ENCODE measurements at places on chromosomes 1 and 21.
A peak's percentile ranks its signal among the peaks of the same experiment; 100 is the strongest.

- peak; percentile 57 for DNase-seq
Observed at GRCh38 chr1:7975212-7975865, 13.8 kb downstream of the PARK7 start.

GRCh38 chr1:82517586-82517985 lies 716.9 kb downstream of the ADGRL2 start:
- DNase-seq = no peak

DNA sequence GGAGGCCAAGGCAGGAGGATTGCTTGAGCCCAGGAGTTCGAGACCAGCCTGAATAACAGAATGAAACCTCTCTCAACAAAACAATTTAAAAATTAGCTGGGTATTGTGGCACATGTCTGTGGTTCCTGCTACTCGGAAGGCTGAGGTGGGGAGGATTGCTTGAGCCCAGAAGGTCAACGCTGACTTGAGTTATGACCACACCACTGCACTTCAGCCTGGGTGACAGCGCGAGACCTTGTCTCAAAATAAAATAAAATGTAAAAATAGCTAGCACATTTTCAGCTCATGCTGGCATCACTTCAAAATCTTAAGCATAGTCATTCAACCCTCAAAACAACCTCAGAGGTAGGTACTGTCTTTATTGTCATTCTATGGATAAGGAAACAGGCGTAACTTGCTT lies 6.4 kb downstream of the JAK1 start:
- DNase-seq = no peak

DNA sequence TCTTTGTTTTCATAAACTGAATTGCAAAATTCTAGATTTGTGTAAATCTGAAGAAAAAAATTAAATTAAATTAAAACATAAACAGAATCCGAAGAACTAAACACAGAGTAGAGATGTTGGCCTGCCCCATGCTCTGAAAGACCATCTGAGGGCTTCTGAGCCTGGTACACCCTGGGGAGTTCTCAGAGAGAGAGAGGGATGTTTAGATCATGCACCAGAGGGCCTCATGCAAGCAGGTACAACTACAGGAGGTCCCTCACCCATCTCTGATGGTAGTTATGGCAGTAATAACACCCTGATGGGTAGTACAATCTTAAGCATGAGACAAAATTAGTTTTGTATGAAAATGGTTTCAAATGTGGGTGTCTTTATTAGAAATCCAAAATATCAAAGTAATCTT lies 127.7 kb downstream of the TGFB2 start:
- DNase-seq = no peak

DNA sequence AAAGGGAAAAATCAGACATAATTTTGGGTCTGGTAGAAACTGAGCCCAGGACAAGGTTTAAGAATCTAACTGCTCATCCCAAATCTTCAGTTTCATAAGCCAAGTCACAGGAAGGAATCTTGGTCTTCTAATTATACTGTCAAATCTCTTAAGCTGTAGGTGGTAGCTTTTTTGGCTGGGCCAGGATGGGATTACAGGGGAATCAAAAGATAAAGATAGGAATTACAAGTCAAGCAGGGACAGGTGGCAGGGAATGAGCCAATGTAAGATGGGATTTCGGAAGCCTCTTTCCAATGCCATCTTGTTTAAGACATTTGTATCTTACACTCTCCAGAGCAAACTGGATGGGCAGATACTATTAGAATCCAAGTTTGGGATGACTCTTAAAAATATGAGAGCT lies 383.5 kb downstream of the KCNH1 start:
- DNase-seq = no peak

DNA sequence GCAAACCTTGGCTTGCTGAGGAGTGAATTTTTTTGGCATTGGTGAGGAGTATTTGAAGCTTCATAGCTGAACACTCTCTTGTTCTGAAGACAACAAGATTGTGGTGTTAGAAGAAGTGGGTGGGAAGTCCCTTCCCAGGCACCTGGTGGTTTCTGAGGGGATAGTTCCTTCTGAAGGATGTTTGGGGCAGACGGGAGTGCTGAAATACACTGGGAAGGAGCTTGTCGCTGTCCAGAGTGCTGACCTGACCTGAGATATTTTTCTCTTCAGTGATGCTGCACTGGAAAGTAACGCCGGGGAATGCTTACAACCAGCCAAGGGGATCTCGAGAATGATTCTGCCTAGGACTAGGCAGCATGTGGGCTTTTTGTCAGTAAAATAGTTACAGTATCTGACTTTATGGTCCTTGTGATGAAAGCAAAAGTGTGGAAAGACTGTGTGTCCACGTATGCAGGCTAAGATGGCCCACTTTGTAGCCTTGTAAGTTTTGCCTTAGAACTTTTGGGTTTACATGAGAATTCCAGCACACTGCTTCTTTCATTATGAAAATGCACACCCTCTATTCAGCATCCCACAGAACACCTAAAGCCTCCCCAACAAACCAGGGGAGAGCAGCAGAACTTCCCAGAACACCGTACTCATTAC lies 33.1 kb upstream of the NFASC start:
- no peak for DNase-seq

DNA sequence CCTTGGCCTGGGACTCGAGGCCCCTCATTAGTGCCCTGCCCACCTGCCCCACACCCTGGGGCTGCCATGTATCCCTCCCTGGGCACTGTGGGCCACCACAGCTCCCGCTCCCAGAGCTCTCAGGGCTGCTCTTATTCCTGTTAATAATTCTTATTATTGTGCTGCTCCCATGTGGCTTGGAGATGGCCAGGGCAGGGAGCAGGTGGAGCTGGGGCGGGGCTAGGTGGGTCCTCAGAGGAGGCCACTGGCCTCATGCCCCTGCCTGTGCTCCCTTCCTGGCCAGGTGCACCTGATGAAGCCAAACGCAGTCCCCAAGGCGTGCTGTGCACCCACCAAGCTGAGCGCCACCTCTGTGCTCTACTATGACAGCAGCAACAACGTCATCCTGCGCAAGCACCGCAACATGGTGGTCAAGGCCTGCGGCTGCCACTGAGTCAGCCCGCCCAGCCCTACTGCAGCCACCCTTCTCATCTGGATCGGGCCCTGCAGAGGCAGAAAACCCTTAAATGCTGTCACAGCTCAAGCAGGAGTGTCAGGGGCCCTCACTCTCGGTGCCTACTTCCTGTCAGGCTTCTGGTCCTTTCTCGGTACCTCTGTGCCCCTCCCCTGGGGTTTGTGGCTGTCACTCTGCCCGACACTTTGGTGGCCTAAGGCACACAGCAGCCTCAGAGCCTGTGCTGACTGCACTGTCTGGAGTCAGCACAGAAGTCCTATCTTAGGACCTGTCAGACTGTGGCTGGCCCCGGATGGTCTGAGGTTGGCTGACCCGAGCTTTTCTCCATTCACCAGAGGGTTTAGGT lies 34.1 kb downstream of the BMP8A start:
- DNase-seq = no peak

DNA sequence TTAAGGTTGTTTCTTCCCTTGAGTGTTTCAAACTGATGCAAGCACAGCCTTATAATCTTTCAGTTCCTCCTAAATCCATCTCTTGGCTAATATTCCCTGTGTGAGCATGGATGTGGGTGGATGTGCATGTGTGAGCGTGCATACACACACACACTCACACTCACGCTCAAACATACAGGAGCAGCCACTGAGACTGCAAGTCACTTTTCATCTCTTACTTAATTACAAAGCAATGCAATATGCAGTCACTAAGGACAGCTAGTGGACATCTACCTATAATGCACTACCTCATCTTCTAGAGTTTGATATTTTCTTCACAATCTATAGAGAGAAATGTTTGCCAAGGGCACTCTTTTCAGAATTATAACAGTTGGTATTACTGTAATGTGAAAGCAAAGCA lies 1.4 kb downstream of the ESRRG start:
- no peak for DNase-seq

DNA sequence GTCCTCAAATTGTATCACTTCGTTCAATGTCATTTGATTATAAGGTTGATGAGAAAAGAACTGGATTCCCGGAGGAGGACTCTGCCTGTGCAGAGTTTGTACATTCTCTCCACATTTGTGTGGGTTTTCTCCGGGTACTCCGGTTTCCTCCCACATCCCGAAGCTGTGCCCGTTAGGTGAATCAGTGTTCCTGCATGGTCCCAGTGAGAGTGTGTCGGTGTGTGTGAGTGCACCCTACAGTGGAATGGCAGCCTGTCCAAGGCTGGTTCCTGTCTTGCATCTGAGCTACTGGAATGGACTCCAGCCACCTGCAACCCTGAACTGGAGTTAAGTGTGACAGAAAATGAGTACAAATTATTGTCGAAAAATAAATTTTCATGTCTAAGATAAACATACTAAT lies 92.2 kb upstream of the KCTD3 start:
- DNase-seq = no peak

GRCh38 chr1:39922251-39922688 lies 20.6 kb upstream of the MYCL start:
- no peak for DNase-seq

DNA sequence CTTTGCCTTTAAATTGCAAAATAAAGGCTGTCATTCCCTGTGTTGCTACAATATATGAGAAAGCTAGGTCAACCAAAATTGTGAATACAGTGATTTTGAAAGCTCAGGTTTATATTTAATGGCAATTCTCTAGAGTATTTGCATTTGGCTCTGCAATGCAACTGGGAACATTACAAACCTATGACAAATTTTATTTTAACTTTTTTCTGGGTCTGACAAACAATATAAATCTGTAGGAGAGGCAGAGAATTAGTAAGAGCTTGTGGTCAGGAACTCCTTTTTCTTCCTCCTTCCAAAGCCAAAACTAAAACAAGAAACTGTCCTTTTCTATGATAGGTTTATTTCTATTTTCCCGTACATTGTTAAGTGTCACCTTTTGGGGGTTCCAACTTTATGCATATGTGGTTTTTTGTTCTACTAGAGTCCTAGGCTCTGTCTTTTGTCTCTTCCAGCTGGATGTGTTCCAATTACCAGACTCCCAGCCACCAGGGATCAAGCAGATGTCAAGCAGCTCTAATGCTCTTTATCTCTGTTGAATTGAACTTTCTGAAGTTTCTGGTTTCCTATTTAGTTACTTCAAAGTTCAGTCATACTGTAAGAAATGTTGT lies 106.9 kb downstream of the ASH1L start:
- DNase-seq = no peak

DNA sequence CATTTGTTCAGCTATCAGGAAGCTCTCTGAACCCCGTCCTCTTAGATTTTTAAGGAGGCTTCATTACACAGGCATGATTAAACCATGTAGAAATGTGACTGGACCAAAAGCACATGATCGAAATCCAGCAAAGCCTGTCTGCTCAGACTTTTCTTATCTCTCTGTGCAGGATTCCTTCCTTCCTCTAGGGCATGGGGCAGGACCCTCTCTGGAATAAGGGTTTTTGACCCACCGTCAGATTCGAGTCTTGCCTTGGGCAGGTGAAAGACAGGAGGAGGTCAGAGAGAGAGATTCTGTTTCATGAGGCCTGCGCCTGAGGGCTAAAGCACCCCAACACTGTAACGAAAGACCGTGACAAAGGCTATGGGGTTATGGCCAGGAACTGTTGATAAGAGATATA lies 136.8 kb downstream of the RHOU start:
- DNase-seq = no peak

- DNase-seq = no peak
Observed at GRCh38 chr1:119910618-119911017, 14.3 kb upstream of the ADAM30 start.

GRCh38 chr1:10530756-10531495 lies 56.2 kb downstream of the PEX14 start:
- DNase-seq = no peak

DNA sequence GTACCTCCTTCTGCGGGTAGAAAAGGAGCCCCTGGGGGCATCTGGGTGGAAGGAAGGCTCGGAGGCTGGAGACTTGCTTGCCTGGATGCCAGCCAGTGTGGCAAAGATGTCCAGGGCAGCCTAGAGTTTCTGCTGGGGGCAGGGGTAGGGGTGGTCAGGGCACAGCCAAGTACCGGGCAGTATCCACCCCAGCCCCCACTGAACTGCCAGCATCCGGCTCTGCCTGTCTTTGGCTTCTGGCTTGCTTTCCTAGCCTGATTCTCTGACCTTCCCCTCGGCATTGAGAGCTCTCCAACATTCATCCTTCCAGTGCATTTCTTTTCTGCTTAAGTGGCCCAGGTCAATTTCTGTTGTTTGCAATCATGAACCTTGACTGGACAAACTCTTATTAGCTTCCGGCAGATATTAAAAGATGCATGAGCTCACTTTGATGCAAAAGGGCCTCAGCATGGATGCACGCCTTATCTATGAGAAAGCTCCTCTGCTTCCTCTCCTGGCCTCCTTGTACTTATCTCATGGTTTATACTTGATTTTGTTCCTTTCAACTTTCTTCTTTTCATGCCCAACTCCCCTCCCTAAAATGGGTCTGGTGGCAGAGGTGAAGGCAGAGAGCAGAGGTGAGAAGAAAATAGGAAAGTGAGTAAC lies 116.9 kb downstream of the HLCS start:
- no peak for DNase-seq

DNA sequence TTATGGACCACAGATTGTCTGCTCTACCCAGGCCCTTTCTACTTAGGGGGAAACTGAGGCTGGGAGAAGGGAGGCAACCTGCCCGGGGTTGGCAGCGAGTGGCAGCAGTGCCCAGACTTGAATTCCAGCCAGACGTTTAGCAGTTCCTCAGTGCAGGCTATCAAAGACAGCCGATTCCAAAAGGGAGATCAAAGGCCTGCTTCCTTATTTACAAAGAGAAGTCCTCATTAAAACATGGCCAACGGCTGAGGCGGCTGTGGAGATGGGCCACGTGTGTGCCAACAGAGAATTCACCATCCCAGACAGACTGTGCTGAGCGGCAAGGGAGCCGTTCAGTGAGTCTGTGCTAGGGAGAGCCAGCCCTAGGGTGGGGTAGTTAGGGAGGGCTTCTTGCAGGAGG lies 27.7 kb downstream of the C1QB start:
- DNase-seq = no peak

DNA sequence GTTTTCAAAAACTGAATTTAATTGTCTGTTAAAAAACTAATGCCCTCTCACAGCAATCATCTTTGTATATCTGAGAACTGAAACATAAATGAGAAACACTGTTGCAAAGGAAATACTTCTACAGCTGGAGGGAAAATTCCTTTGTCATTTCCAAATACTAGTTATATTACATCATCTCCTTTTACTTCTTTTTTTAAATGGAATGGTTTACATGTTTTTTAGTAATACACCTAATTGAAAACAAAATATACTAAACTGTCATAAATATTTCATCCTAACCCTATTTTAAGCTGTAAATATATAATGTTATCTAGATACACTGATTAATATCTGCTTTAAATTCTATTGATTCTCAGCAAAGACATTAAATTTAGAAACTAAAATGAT lies 19.1 kb downstream of the CDC42BPA start:
- DNase-seq = no peak

DNA sequence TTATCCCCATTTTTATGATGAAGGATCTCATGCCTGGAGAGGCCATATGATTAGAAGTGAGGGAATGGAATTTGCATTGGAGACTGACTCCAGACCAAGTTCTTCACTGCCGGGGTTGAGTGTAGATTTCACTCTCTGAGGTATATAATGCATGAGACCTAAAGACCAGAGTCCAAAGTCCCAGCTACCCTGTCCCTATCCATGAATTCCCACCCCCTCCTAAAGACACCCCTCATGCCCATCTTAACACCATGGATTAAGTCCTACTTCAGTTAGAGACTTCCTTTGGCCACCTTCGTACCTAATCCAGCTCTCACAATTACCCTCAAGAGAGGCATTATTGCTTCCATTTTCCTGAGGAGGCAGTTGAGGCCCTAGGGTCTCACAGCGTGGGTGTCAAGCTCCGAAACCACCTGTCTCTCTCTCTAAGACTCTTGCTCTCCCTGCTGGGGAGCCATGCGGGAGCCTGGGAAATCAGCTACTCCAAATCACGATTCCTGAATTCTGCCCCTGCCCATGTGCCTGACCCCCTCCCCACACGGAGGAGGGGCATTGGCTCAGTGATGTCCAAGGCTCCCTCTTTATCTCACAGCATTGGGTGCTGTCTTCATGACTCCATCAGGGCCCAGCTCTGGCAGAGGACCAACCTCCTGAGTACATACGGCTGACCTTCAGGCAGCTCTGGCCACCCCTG lies 11.7 kb upstream of the FOXO6 start:
- DNase-seq = no peak
